Left kidney (tissue), 8 donors: ENCODE measurements at places on chromosomes 1 and 21.

- DNase-seq, result no peak
These were observed 430.6 kb downstream of the KIF26B start for GRCh38 chr1:245585252-245585959.

- peak; percentile 60 for DNase-seq
These were observed 60.3 kb downstream of the STUM start for GRCh38 chr1:226608699-226609505.

DNA sequence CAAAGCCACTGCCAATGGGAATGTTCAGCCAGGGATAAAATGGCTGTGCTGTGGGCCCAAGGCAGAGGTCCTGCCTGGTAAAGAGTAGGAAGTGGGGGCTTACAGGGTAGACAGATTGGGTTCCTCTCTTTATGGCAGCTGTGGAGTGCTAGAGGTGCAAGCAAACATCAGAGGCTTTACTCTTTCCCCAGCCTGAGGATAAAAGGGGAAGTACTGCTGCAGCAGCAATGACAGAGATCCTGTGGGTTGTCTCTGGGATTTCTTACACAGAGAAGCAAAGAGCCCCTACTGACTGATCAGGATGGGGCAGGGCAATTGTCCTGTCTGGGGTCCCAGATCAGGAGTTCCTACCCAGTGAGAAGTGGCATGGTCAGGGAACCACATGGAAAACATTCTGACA is 54.2 kb downstream of the DRAM2 start:
- no peak for DNase-seq

DNA sequence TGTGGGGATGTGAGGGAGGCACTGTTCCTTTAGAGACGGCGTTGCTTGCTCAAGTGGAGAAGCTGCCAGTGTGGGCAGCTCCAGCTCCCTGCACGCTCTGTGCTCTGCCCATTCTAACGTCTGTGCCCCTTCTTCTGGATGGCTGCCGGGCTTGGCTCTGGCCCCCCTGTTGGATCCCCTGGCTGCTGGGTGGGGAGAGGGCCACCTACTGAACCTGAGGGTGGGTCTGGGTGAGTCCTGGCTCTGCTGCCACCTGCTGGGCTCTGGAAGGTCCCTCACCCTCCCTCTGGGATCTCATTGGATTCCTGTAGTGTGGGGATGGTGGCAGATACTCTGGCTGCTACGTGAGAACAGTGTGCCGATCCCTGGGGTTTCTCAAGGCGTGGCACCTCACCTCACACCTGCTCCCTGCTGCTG is 5.0 kb downstream of the PFKL start:
- DNase-seq, result no peak

- DNase-seq, result no peak
These were observed 5.9 kb downstream of the CDC14A start for GRCh38 chr1:100358210-100358609.

GRCh38 chr1:21097729-21098128 is 79.0 kb downstream of the EIF4G3 start:
- no peak for DNase-seq

- no peak for DNase-seq
These were observed 42.6 kb downstream of the EYA3 start for GRCh38 chr1:28045777-28046176.

- DNase-seq, result no peak
These were observed 18.6 kb downstream of the S100A7A start for GRCh38 chr1:153434746-153435455.

DNA sequence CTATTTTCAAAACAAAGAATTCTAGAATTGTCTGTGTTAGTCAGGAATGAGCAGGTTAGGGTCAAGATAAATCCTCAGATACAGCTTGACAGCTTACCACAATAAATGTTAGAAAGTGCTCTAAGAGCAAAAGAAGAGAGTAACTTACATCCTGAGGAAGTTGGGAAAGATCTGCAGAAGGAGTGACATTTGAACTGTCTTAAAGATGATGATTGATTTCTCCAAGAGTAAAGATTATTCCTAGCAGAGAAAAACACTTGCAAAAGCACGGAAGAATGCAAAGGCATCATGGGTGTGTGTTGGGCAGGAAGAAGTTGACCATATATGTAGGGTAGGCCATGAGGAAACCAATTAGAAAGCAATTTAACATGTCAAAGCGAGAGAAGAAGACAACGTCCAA is 175.4 kb downstream of the LRRC7 start:
- DNase-seq, result no peak

- no peak for DNase-seq
These were observed 39.7 kb upstream of the ETV3 start for GRCh38 chr1:157177733-157178394.

DNA sequence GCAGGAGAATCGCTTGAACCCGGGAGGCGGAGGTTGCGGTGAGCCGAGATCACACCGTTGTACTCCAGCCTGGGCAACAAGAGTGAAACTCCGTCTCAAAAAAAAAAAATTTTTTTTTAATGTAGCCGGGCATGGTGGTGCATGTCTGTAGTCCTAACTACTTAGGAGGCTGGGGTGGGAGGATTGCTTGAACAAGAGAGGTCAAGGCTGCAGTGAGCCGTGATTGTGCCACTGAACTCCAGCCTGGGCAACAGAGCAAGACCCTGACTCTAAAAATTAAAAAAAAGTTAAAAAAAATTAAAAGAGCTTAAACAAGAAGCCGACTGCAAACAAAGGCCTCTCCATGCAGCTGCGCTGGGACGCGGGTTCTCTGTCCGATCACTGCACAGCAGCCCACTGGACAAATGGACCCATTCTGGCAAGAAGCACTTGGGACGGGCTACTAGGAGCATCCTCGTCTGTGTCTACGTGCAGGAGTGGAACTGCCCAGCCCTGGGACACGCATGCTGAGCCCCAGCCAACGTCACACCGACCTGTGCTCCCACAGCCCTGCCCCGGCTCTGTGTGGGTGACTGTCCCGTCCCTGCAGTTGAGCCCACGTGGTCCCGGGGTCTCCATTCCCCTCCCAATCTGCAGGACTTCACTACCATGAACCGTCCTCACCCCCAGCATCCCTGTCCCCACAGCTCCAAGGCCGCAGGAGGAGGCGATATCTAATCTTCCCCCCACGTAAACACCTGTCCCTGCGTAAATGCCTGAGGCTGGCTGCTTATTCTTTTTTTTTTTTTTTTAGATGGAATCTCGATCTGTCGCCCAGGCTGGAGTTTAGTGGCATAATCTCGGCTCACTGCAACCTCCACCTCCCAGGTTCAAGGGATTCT is 12.3 kb downstream of the SLC35E2B start:
- DNase-seq, result no peak

DNA sequence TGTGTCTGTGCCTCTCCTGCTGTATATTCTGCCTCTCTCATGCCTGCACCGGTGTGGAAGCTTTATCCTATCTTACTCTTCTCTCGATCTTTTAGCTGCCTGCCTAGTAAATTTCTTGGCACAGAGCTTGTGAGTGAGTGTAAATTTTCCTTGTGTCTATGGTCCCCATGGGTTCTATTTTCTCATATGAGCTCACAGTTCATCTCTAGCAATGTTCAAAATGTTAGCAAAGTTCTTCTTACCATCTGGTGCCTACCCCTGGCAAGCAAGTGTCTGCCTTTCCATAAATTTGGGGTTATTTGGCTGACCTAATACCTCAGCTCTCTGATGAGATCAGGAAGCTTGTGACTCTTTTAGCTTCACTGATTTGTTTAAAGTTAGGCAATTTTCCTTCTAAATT is 572.1 kb upstream of the BRINP3 start:
- no peak for DNase-seq

- no peak for DNase-seq
These were observed 51.5 kb downstream of the APP start for GRCh38 chr21:26118938-26119540.

DNA sequence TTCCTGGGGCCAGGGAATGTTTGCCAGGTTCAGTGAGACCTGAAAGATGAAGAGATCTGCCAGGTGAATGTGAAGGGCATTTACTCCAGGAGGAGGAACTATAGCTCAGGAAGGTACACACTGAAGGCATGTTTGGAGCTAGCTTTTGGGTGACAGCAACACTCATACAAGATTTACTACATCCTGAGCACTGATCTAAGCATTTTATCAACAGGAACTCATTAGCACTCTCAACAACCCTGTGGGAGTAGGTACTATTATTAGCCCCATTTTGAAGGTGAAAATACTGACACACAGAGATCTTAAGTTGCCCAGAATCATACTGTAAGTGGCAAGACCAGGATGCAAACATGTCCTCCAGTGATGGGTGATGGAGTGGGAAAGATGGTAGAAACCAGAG is 6.7 kb downstream of the GADD45A start:
- no peak for DNase-seq

DNA sequence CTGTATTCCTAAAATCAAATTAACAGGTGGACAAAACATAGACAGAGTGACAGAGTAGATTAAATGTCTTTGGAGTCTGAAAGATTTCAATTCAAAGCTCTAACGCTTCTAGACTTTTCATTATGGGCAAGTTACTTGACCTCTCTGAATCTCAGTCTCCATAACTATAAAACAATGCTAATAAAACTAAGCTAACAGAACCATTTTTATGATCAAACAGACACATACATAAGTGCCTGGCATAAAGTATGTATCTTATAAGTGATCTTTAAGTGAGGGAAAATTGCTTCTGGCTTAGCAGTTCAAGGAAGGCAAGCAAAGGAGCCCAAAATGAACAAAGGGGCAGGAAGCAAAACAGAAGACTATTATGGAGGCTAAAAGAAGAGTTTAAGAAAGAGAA is 216.8 kb upstream of the TNR start:
- DNase-seq, result no peak

DNA sequence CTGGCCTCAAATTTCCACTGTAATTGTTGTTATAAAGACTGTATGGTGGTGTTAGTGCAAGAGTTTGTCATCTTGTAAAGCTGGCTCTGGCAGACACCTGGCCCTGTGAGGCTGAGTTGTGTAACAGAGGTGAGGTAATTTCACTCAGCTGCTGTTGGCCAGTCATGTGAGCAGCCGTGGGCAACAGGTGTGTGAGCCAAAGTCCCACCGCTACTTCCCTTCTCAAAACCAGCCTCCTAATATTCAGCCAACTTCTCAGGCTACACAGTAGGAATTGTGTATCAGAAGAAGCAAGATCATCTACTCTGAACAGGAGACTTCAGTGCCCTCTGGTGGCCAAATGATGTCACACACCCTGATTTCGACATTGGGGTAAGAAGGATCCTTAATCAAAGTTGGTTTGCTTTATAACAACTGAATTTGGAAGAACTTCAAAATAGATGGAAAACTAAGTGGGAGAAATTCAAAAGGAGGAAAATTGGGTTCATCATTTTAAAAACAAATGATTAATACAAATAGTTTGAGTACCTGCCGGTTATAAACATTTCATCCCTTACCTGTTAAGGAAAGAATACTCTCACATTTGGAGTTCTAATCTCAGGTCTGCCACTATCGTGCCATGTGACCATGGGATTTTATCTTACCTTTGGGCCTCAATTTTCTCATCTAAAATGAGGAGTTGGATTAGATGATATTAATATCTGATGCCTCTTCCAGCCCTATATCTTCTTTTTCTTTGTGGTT is 2.6 kb upstream of the CREG1 start:
- DNase-seq, result peak; percentile 74

GRCh38 chr1:192763243-192763642 is 45.6 kb upstream of the RGS2 start:
- no peak for DNase-seq

DNA sequence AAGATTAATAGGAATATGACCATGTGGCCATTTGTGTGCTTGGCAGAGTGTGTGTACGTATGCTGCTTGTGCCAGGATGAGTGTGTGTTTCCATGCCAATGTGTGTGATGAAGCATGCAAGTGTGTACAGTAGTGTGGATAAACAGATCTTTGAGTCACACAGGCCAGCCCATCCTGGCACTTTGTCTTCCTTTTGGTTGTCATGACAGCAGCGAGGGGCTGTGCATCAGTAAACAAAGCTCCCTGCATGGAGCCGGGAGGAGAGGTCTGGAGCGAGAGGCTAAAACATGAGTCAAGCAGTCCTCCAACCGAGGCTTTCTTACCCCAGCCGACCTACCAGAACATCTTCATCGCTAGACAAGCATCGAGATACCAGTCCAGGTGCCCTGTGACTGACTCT is 221.2 kb downstream of the CACNA1E start:
- peak; percentile 4 for DNase-seq

DNA sequence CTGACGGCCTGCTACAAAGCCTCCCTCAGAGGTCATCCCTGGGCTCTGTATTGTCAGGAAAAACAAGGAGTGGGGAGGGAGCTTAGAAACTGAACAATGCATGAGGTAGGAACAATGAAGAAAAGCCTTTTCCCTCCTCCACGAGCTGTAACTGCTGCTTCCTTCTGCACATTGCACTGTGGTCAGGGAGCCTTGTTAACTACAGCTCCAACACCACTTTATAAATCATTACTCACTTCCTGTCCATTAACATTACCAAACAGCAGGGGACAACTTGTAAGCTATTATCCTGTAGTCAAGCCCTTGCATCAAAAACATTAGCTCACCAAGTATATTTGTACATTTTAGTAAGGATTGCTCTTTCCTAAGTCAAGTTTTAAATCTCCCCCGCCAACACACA is 336.0 kb upstream of the NR5A2 start:
- DNase-seq, result no peak

DNA sequence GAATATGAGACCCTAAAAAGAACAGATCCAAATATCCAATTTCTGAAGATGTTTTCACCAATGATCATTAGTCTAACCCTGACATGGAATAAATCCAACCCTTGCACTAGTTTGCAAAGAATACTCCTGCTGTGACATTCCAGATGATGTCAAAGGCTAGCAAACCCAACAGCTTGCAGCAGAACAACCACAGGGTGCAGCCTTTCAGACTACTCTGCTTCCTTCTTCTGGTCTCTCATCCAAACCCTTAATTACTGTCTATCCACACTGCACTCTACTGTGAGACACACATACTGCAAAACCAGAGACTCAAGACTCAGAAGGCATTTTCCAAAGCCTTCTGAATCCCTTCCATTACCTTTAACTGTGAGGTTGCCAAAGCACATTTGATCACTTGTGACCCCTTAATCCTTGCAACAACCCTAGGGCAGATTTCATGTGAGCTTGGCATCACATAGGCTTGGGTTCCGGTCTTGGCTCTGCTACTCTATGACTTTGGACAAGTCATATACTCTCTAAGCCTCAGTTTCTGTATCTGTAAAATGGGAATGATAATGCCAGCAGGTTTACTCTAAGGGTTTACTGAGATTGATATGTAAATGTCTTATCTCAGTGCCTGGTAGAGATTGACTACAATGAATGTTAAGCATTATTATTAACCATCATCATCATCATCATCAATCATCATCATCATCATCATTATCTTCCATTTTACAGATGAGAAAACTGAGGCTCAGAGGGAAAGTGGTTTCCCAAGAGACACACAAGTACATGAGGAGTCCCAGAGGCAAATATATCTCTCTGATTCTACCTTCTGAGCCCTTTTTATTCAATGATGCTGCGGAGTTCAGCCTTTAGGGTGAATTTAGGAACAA is 94.5 kb downstream of the SYF2 start:
- no peak for DNase-seq

DNA sequence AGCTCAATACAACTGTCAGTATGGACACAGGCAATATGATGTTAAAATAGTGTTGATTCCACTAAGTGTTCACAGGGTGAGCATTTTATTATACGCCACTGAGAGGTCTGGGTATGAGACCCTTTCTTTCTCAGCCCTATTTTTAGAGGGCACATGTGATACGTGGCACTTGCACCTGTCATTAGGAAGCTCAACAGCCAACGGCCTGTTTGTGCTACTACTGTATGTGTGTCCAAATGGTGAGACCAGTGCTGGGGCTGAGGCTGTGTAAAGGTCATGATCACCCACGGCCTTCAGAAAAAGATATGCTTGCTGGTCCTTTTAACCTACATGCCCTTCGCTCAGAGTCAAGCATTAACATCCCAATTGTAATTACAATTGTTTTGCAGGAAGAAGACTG is 176.2 kb downstream of the DUSP10 start:
- no peak for DNase-seq

GRCh38 chr1:213124590-213124989 is 73.5 kb downstream of the RPS6KC1 start:
- no peak for DNase-seq

GRCh38 chr1:116367256-116367945 is 5.6 kb upstream of the ATP1A1 start:
- DNase-seq, result no peak
